Activated CD8-positive, alpha-beta memory T cell treated with anti-CD3 and anti-CD28 coated beads, Interleukin-2, amount 10 ng/mL, durations not matched to agents 7 days and 5 days (primary cell): ENCODE measurements at places on chromosomes 1 and 21. TPM values are rescaled to one million over a fixed set of nuclear protein-coding genes. Genes with fewer than 3 reads are reported as not detected.

SPATA21 gene
- not detected for total RNA-seq

KCNJ9 gene
- total RNA-seq: not detected

PCP4L1 gene
- total RNA-seq: not detected

TCEA3 gene
- 1.3 TPM for total RNA-seq

LORICRIN gene
- not detected for total RNA-seq

KCNQ4 gene
- 0.12 TPM for total RNA-seq

ETV3L gene
- not detected for total RNA-seq

MEX3A gene
- total RNA-seq: 0.06 TPM

NOTCH2 gene
- total RNA-seq: 95.6 TPM

KMO gene
- total RNA-seq: not detected

LRRC8C gene
- 44.3 TPM for total RNA-seq

CCDC30 gene
- 1.5 TPM for total RNA-seq

- peaks cover 1% of the 10 kb centered on the region for H3K36me3 ChIP-seq
- peaks cover 24% of the 10 kb centered on the region for H3K4me1 ChIP-seq
- no peaks in the 10 kb centered on the region for H3K27me3 ChIP-seq
- peak; percentile 79 for DNase-seq
- peak overlapping the region; percentile 6 for H3K4me3 ChIP-seq
Observed at GRCh38 chr1:28449904-28450303, 55.9 kb upstream of the RCC1 start.

GRCh38 chr1:182715531-182715930 is 31.1 kb upstream of the RGS8 start:
- no peak for DNase-seq
- H3K27ac ChIP-seq: no peak overlapping the region
- peaks cover 9% of the 10 kb centered on the region for H3K27me3 ChIP-seq
- H3K4me1 ChIP-seq: peaks cover 19% of the 10 kb centered on the region
- no peak overlapping the region for H3K4me3 ChIP-seq
- H3K36me3 ChIP-seq: no peaks in the 10 kb centered on the region

DNA sequence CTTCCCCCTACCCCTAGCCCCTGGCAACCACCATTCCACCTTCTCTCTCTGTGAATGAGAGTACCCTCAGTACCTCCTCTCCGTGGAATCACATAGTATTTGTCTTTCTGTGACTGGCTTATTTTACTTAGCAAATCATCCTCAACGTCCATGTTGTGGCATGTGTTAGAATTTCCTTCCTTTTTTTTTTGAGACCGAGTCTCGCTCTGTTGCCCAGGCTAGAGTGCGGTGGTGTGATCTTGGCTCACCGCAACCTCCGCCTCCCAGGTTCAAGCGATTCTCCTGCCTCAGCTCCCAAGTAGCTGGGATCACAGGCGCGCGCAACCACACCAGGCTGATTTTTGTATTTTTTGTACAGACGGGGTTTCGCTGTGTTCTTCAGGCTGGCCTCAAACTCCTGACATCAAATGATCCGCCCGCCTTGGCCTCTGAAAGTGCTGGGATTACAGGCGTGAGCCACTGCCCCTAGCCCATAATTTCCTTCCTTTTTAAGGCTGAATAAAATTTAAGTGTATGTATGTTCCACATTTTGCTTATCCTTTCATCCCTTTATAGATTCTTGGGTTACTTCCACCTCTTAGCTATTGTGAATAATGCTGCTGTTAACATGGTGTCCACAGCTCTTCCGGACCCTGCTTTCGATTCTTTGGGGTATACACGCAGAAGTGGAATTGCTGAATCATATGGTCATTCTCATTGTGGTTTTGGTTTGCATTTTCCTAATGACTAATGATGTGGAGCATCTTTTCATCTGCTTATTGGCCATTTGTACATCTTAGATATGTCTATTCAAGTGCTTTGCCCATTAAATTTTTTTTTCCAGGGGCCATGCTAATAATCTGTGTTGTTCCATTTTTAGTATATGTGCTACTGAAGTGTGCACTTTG is 32.3 kb downstream of the ERRFI1 start:
- peaks cover 30% of the 10 kb centered on the region for H3K36me3 ChIP-seq
- H3K4me3 ChIP-seq: no peak overlapping the region
- peaks cover 10% of the 10 kb centered on the region for H3K4me1 ChIP-seq
- no peak for DNase-seq

GRCh38 chr1:182990413-182991144 is 32.6 kb upstream of the LAMC1 start:
- no peaks in the 10 kb centered on the region for H3K36me3 ChIP-seq
- H3K4me1 ChIP-seq: no peaks in the 10 kb centered on the region
- H3K4me3 ChIP-seq: no peak overlapping the region
- no peak overlapping the region for H3K27ac ChIP-seq
- DNase-seq: no peak

DNA sequence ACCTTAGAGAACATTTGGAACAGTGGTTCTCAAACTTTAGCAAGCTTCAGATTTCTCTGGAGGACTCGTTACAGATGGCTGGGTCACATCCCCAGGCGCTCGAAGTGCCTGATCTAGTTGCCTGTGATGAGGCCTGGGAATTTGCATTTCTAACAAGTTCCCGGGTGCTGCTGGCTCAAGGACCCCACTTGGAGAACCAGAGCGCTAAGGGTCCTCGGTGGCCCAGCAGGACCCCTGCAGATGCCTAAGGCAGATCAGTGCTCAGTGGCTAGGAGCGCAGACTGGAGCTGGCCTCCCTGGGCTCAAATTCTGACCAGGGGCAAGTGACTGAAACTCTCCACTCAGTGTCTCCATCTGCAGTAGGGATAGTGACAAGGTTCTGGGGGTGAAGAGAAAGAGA is 208.2 kb downstream of the DYRK1A start:
- H3K36me3 ChIP-seq: peaks cover 3% of the 10 kb centered on the region
- peaks cover 18% of the 10 kb centered on the region for H3K27me3 ChIP-seq
- DNase-seq: no peak
- no peaks in the 10 kb centered on the region for H3K4me1 ChIP-seq
- no peak overlapping the region for H3K27ac ChIP-seq

GRCh38 chr1:218274511-218274910 is 10.6 kb upstream of the RRP15 start:
- H3K36me3 ChIP-seq: no peaks in the 10 kb centered on the region
- no peak for DNase-seq
- no peak overlapping the region for H3K4me3 ChIP-seq
- peaks cover 8% of the 10 kb centered on the region for H3K27me3 ChIP-seq

GRCh38 chr1:10916991-10917390 is 95.5 kb upstream of the TARDBP start:
- DNase-seq: no peak
- no peak overlapping the region for H3K4me3 ChIP-seq
- H3K27ac ChIP-seq: no peak overlapping the region
- H3K36me3 ChIP-seq: no peaks in the 10 kb centered on the region
- H3K27me3 ChIP-seq: peaks cover 43% of the 10 kb centered on the region

DNA sequence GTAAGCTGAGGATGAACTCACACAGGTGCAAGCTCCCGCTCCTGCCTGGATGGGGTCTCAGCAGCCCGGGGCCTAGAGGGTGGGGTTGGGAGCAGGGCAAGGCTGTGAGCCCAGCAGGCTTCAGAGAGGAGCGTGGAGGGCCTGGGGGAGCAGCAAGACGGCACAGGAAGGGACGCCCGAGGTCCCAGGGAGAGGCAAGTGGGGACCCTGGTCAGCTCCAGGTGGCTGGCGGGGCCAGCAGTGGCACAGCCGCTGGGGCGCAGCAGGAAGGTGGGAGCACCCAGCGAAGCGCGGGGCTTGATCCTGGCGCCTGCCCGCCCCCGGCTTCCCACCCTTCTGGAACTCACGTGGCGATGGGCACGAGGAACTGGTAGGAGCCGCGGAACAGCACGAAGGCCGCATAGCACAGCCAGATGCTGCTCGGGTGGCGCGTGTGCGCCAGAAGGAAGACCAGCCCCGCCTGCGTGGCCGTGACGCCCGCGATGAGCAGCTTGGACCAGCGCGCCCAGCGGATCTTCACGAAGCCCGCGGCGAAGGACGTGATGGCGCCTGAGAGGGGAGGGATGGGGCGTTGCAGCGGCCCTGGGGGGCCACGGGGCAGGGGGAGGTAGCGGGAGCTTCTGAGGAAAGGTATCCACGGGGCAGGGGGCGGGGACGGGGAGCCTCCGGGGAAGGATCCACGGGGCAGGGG is 11.7 kb downstream of the SLC19A1 start:
- no peak overlapping the region for H3K27ac ChIP-seq
- no peak overlapping the region for H3K4me3 ChIP-seq
- H3K36me3 ChIP-seq: peaks cover 24% of the 10 kb centered on the region

DNA sequence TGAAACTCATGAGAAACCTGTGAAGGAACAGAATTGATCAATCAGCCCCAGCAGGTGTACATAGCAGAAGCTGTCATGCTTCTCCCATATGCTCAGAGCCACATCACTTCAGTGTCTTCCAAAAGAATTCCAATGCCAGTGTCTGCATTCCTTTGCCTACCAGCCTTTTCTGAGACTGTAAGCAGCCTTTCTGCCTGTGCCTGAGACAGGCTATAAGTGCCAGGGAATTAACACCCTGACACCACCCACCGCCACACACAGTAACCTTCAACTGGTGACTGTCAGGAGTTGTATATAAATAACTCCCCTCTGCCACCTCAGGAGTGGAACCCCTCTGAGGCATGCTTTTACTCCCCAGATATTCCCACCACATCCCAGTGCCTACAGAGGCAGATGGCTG is 38.1 kb upstream of the SLAMF9 start:
- no peak overlapping the region for H3K27ac ChIP-seq
- no peaks in the 10 kb centered on the region for H3K36me3 ChIP-seq
- no peak overlapping the region for H3K4me3 ChIP-seq
- DNase-seq: no peak
- peaks cover 33% of the 10 kb centered on the region for H3K27me3 ChIP-seq
- H3K4me1 ChIP-seq: peaks cover 7% of the 10 kb centered on the region

GRCh38 chr1:18339161-18339560 is 141.6 kb upstream of the KLHDC7A start:
- H3K4me3 ChIP-seq: no peak overlapping the region
- DNase-seq: no peak
- no peak overlapping the region for H3K27ac ChIP-seq

- no peaks in the 10 kb centered on the region for H3K27me3 ChIP-seq
- H3K4me3 ChIP-seq: no peak overlapping the region
- peaks cover 5% of the 10 kb centered on the region for H3K4me1 ChIP-seq
- no peak for DNase-seq
- no peak overlapping the region for H3K27ac ChIP-seq
- H3K36me3 ChIP-seq: peaks cover 3% of the 10 kb centered on the region
Observed at GRCh38 chr1:112544011-112544688, 35.4 kb downstream of the WNT2B start.

- H3K27ac ChIP-seq: no peak overlapping the region
- H3K36me3 ChIP-seq: peaks cover 51% of the 10 kb centered on the region
- no peaks in the 10 kb centered on the region for H3K27me3 ChIP-seq
Observed at GRCh38 chr1:30969903-30970302, 61.3 kb upstream of the SDC3 start.

DNA sequence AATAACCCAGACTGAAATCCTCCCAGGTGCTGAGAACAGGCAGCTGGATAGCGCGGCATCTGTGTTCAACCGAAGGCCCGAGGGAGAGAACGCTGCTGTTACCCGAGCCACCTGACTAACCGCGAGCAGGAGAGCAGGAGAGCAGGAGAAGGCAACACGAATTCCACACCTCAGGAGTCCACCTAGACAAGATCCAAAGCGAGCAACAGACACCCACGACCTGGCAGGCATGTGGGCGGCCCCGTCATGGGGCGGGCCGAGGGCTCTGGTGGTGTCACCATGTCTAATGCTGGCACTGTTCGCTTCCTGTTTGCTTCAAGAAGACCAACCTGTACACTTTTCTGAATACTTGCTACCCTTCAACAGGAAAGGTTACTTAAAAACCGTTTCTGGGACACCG is 20.9 kb upstream of the SPATC1L start:
- peaks cover 1% of the 10 kb centered on the region for H3K4me1 ChIP-seq
- no peaks in the 10 kb centered on the region for H3K27me3 ChIP-seq
- DNase-seq: no peak
- no peak overlapping the region for H3K27ac ChIP-seq

DNA sequence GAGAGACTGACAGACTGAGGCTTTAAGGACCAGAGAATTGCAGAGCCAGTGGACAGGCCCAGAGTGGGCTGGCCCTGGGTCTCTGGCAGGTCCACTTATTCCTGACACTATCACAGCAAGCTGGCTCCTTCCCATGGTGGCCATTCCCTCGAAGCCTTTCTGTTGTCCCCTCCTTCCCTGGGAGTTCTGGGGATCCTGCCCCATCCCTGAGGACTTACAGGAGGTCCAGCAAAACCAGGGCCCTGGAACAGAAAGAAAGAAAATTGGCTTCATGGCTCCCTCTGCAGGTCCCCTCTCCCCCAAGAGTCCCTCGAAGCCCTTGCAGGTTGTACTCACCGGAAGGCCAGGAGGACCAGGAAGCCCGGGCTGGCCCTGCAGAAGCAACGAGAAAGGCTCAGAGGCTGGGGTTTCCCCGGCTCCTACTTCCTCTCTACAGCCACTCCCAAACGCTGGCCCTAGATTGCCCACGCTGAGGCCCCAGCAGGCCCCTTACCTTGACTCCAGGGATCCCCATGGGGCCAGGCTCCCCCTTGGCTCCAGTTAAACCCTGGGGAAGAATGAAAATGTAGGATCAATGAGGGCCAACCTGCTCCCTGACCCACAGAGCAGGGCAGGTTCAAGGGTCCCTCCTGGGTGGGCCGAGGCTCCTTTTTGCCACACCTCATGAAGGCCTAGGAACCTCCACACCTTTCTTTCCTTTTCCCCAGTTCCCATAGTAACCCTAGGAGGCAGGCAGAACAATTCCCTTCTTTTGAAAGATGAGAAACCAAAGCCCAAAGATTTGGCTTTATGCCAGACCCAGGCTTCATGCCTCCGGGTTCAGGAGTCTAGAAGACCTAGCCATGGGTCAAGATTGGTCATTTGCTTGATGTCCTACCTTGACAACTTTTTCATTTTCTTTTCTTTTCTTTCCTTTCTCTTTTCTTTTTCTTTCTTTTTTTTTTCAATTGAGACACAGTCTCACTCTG is 4.6 kb downstream of the COL9A2 start:
- peaks cover 12% of the 10 kb centered on the region for H3K27me3 ChIP-seq
- peak; percentile 61 for DNase-seq
- peak overlapping the region; percentile 13 for H3K4me3 ChIP-seq
- no peaks in the 10 kb centered on the region for H3K36me3 ChIP-seq

- no peak overlapping the region for H3K27ac ChIP-seq
- H3K27me3 ChIP-seq: peaks cover 8% of the 10 kb centered on the region
- H3K4me1 ChIP-seq: peaks cover 3% of the 10 kb centered on the region
Observed at GRCh38 chr1:199585392-199585791, 442.1 kb upstream of the NR5A2 start.
